ENCODE measurements at places on chromosomes 7 and 10.

- DNase-seq: no peak
Measured at GRCh38 chr10:98195120-98195519, 60.7 kb downstream of the R3HCC1L start.

- DNase-seq: no peak
Measured at GRCh38 chr10:108639010-108639409, 1284.3 kb downstream of the XPNPEP1 start.

- DNase-seq: no peak
Measured at GRCh38 chr7:140417456-140418155, 13.7 kb downstream of the RAB19 start.

- DNase-seq: no peak
Measured at GRCh38 chr7:121157885-121158590, 169.5 kb downstream of the CPED1 start.

GRCh38 chr7:105916603-105917002, 40.2 kb upstream of the ATXN7L1 start:
- no peak for DNase-seq

DNA sequence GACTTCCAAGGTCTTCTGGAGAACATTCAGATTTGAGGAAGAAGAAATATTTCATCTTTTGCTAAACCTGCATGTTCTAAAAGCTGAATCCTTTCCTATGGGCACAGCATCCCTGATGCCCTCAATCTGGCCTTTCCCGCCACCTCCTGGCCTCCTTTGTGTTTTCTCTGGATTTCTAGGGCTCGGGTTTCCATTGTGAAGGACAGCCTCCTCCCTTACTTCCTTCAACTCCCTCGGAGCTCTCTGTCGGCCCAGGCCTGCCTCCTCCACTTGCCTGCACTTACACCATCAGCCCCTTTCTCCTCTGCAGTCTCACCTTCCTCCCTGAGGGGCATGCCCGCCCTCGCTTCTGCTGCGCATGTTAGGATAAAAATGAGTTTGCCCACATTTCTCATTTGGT, 75.4 kb downstream of the WIPF3 start:
- no peak for DNase-seq

- no peak for DNase-seq
Measured at GRCh38 chr7:54831046-54831643, 72.1 kb upstream of the SEC61G start.

- no peak for DNase-seq
Measured at GRCh38 chr7:139598642-139599041, 75.2 kb downstream of the CLEC2L start.

- no peak for DNase-seq
Measured at GRCh38 chr10:129330211-129330610, 136.8 kb upstream of the MGMT start.

DNA sequence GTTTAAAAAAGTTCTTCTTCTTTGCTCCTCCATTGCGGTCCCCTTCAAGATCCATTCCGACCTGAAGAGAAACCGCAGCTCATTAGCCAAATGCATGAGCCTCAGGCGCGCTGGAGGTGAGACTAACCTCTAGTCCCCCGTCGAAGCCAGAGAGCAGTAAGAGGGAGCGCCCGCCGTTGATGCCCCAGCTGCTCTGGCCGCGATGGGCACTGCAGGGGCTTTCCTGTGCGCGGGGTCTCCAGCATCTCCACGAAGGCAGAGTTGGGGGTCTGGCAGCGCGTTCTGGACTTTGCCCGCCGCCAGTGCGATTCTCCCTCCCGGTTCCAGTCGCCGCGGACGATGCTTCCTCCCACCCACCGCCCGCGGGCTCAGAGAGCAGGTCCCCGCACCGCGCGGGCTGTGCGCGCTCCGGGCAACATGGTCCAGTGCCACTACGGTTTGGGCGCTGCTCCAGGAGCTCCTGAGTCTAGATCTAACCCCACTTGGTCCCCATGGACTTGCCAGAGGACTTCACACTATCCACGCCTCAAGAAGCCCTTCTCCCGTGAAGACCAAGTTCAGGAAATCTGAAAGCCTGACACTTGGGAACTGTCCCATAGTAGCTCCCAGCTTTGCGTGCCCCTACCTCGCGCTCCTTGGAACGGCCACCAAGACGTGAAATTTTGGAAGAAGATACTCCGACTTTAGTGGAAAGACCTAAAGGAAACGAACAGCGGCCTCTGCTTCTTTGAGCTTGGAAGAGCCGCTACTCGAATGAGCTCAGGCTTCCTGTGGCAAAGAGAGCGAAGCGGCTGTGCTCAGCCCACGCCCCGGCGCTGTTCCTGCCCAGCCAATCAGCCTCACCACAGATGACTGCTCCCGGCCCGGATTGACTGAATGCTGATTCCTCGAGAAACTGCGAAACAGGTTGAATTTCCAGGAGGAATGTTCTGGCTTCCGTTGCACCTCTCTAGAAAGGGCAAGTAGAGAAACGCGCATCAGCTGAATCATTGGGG, at the start of gene ABCB1:
Gene ABCB1 (minus strand): TSS at position 755 of the 995 bp plus-strand sequence. CDS start 700 bp downstream, at position 55.
- peak; percentile 19 for DNase-seq

- no peak for DNase-seq
Measured at GRCh38 chr10:35398355-35398754, 62.0 kb downstream of the CCNY start.

GRCh38 chr7:70356085-70356786, 758.0 kb downstream of the AUTS2 start:
- DNase-seq: no peak

DNA sequence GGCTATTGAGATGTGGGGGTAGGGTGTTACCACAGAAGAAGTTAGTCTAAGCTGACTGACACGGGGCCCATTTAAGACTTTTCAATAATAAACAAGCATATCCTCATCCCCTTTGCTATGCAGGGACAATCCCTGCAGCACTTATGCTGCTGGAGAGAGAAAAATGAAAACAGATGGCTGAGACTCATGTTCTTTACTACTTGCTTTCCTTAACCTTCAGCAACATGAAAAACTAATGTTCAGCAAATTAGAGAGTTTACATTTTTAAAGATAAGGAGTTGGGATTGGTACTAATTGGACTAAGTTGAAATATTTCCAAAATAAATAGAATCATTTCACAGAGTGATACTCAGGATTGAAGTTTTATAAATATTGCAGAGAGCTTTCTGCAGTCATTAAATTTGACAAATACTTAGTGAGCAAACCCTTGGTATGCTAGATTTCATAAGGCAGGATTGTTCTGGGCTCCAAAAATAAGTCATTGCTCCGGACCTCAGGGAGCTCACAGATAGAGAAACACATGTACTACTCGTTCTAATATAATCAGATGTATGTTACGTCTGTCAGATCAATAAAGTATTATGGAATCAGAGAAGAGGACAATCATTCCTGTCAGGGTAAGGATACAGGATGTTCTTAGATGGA, 147.1 kb upstream of the LRRN3 start:
- no peak for DNase-seq

GRCh38 chr7:50661345-50662040, 96.3 kb upstream of the DDC start:
- no peak for DNase-seq

GRCh38 chr10:132512693-132513345, 24.8 kb upstream of the INPP5A start:
- no peak for DNase-seq

DNA sequence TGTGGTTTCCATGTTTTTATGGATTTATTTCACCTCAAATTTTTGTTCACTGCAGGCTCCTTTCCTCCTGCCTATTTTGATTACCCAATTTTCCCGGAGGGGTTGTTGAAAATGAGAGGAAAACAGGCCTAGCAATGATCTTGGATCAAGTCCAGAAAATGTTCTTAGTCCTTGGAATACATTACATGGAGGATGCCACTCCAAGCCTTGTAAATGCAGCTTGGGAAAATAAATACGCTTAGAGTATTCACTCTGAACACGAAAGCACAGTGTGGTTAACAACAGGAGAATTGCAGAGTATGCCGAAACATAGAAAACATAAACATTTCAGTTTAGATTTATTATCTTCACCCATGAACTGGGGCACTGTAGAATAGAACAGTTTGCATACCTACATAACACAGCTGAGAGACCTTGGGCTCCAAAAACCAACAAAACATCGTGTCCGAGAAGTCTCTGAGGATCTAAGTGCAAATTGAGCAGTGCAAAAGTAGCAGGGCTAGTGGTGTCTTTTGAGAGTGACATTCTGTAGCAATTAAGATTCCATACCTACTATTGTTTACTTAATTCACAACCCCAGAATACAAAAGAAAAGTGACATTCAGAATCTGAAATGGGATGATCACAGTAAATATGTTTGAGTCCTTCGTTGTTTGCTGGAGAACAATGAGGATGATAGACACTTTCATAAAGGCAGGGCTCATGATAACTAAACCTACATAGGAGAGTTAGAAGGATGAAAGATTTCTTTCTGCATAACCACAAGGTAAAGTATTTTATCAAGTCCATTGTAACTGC, 7.6 kb upstream of the CD36 start:
- DNase-seq: no peak

DNA sequence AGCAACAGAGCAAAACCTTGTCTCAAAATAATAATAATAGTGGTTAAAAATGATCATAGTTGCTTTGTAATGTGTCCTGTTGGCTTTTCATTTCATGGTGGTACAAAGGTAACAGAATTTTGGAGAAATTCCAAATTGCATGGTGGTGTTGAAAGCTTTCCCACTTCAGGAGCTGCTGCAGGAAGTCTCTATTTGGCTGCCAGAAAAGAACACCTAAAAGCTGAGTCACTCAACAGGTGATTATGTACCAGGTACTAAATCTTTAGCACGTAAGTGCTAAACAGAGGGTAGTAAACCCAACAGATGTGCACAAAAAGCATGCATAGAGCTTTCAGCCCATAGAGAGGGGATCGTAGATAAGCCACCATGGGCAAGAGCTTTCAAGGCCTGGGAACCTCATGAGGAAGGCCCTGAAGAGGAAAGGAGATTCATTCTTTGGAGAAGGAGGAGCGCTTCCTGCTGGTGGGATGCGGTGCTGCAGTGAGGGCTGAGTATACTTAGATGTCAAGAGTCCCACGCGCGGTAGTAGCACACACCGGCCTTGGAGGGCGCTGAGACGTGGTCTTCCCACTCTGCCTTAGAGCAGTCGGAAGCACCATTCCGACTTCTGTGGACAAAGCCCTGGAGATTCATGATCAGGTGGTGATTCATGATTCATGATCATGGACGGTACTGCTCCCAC, 118.7 kb downstream of the RALA start:
- peak; percentile 20 for DNase-seq

DNA sequence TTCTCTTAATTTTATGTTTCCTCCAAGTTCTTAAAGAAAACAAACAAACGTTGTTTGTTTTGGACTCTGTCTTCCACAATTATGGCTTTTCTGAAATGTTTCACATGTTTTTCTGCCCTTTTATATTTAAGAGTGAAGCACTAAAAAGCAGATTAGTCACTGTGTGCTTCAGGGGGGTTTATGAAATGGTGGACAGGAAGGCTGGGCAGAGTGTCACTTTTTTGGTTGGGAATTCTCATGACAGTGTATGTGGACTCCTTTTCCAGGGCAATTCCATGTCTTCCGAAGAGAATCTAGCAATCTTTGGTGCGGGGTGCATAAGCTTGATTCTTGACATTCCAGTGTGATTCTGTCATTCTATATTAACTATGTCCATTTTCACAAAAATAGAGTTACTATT, 669.4 kb downstream of the PARD3 start:
- DNase-seq: no peak

GRCh38 chr7:10116511-10116910, 857.2 kb upstream of the PHF14 start:
- no peak for DNase-seq

DNA sequence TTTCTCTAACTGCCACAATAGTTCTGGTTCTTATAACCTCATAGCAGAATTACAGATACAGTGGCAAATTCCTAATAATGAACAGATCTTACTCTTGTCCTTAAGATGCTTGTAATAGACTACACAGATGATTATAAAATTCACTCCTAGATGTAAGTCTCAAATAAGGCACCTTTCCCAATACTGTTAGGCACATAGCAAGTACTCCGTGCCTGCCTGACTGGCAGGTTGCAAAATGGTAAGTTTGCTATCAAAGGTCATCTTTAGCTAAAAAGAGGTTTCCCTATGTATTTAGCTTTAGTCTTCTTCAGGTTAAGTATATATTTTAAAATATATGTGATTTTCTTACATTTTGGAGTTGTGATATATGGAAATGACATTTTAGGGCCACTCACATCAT, 50.4 kb upstream of the FHIP2A start:
- no peak for DNase-seq

DNA sequence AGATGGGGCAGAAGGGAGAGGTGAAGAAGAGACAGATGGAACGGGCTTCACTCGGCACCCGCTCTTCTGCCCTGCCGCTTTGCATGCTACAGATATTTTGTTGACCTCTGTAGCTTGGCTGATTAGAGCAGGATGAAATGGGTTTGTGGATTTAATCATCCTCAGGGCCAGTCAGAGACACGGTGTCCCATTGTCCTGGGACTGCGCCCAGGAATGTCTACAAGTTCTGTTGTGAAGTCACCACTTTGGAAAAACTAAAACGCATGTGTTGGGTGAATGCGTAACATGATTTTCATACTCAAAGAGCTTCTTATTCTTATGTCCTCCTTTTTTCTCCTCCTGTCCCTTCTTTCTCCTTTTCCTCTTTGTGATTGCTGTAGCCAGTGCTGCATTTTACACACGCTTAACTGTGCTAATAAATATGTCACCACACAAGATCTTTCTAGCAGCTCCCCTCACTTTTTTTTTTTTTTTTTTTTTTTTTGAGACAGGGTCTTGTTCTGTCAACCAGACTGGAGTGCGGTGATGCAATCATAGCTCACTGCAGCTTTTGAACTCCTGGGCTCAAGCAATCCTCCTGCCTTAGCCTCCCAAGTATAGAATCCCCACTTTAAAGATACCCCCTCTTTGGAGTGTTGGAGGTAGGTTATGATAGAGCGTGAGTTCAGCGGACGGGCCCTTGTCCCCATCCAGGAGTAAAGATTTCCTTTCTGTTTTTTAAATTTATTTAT, 3.4 kb downstream of the CPA4 start:
- DNase-seq: no peak

DNA sequence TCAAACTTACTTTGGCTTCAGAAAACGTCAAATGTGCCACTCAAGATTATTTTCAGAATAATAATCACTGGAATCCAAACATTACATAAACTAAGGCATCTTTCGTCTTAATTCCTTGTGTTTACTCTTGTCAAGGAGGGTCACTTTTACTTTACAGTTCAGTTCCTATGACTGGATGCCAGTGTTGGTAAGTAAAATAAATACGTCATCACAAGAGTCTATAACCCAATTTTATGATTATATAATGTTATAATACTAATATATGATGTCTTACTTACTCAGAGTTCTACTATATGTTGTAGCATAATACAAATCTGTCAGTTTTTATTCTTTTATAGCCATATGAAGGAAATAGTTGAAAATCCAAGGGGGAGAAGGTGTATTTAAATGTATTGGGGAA, 123.8 kb downstream of the GPR85 start:
- DNase-seq: no peak

DNA sequence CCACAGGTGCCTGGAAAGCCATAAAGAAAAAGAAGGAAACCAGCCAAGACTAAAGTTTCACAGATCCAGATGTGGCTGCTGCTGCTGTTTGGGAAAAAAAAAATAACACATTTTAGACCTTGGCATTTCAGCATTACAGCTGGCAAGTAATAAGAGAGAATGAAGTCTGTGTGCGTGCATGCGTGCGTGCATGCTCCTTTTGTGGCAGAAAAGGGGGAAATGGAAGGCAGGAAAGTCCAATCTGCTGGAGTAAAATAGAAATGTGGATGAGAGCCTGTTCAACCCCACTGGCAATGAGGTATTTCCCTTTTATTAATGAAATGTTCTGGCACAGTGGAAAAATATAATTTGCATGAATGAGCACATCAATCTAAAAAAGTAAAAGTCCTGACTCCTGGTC, 137.0 kb upstream of the SEMA3A start:
- no peak for DNase-seq

GRCh38 chr10:21860718-21861117, 142.8 kb downstream of the DNAJC1 start:
- DNase-seq: no peak

- DNase-seq: no peak
Measured at GRCh38 chr7:130150587-130150986, 54.6 kb downstream of the TMEM209 start.
